ENCODE measurements at places on chromosomes 7 and 10.
A peak's percentile ranks its signal among the peaks of the same experiment; 100 is the strongest.

DNA sequence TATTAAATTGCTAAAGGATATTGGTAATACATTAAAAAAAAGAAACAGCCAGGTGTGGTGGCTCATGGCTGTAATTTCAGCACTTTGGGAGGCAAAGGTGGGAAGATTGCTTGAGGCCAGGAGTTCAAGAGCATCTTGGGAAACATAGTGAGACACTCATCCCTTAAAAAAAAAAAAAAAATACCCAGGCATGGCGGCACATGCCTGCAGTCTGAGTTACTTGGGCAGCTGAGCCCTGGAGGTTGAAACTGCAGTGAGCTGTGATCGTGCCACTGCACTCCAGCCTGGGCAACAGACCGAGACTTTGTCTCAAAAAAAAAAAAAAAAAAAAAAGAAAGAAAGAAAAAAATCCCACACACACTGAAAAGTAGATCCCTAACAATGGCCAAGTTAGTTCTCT lies 59.7 kb downstream of the MACC1 start:
- H3K27me3 ChIP-seq = no peaks in the 10 kb centered on the region
- no peaks in the 10 kb centered on the region for H3K4me1 ChIP-seq
- no peak for DNase-seq
- no peaks in the 10 kb centered on the region for H3K36me3 ChIP-seq
- no peak overlapping the region for H3K4me3 ChIP-seq

GRCh38 chr7:51034521-51035264 lies 252.0 kb upstream of the GRB10 start:
- H3K27me3 ChIP-seq = no peaks in the 10 kb centered on the region
- H3K4me1 ChIP-seq = peaks cover 25% of the 10 kb centered on the region
- peak overlapping the region; percentile 32 for H3K27ac ChIP-seq
- peak; percentile 90 for DNase-seq
- H3K36me3 ChIP-seq = no peaks in the 10 kb centered on the region

- H3K4me1 ChIP-seq = no peaks in the 10 kb centered on the region
- no peak overlapping the region for H3K4me3 ChIP-seq
- DNase-seq = no peak
- H3K27me3 ChIP-seq = no peaks in the 10 kb centered on the region
Measured at GRCh38 chr7:134041477-134041876, 85.7 kb upstream of the LRGUK start.

DNA sequence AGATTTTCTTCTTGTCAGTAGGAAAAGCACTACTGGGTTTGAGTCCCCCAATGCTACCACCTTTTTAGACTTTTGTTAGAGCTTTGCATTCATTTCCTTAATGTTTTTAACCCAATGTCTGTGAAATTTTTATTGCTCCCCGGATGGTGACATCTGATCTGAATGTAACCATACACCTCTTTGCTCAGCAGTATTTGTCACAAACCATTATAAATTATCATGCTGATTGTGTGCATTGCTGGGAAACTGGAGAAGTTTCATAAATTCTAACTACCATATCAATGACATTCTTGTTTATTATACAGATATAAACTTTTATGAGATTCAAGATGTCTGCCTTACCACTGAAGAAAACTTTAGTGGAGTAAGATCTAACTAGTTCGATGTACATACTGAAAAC lies 8.5 kb downstream of the NRP1 start:
- no peaks in the 10 kb centered on the region for H3K27me3 ChIP-seq
- peak; percentile 21 for DNase-seq
- H3K4me1 ChIP-seq = peaks cover 2% of the 10 kb centered on the region
- H3K36me3 ChIP-seq = peaks cover 14% of the 10 kb centered on the region
- peak overlapping the region; percentile 29 for H3K4me3 ChIP-seq

GRCh38 chr10:105699504-105699903 lies 1058.4 kb downstream of the SORCS3 start:
- no peaks in the 10 kb centered on the region for H3K27me3 ChIP-seq
- no peaks in the 10 kb centered on the region for H3K4me1 ChIP-seq
- no peak for DNase-seq
- no peak overlapping the region for H3K27ac ChIP-seq

GRCh38 chr10:44316187-44316921 lies 68.5 kb downstream of the CXCL12 start:
- H3K27me3 ChIP-seq = no peaks in the 10 kb centered on the region
- H3K27ac ChIP-seq = no peak overlapping the region
- H3K4me1 ChIP-seq = no peaks in the 10 kb centered on the region
- DNase-seq = no peak

DNA sequence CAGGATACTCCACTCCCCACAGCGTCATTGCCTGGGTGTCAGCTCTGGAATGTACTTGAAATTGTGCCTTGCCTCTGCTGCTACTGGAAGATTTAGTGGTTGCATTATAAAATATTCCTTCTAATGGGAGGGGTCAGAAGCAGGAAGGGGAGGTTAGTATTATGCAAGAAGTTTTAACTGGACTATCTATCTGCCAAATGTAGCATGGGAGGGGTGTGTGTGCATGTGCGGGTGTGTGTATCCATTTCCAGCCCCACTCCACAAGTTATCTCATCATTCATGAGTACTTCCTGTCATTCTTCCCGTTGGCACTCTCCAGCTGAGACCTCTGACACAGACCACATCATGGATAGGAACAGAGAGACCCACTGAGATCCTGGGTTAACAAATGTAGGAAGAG lies 13.4 kb downstream of the MBL2 start:
- no peaks in the 10 kb centered on the region for H3K4me1 ChIP-seq
- no peak overlapping the region for H3K27ac ChIP-seq
